NCI-H774 (cell line): ENCODE measurements at places on chromosomes 16 and 17.

DNA sequence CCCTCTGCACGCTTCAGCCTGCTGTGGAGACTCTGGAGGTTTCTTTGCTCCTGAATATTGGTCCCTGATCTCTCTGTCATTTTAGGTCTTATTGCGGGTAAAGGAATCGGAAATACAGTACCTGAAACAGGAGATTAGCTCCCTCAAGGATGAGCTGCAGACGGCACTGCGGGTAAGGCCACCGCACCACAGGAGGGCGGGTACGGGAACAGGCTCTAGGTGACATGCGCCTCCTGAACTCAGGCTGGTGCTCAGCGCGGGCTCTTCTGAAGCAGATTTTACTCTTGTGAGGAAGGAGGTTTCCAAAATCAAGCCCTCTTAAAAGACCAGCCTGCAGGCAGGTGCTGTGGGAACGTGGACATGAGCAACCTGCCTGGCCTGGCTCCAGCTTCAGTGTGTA lies 29.8 kb downstream of the PLD6 start:
- no peak for DNase-seq

GRCh38 chr17:2780256-2780655 lies 16.0 kb upstream of the RAP1GAP2 start:
- DNase-seq: no peak

- no peak for DNase-seq
Observed at GRCh38 chr17:75159196-75160031, 5.1 kb upstream of the JPT1 start.

GRCh38 chr16:12079412-12079965 lies 103.0 kb downstream of the SNX29 start:
- no peak for DNase-seq

- DNase-seq: peak; percentile 23
Observed at GRCh38 chr17:48759288-48759687, 30.7 kb upstream of the HOXB13 start.

DNA sequence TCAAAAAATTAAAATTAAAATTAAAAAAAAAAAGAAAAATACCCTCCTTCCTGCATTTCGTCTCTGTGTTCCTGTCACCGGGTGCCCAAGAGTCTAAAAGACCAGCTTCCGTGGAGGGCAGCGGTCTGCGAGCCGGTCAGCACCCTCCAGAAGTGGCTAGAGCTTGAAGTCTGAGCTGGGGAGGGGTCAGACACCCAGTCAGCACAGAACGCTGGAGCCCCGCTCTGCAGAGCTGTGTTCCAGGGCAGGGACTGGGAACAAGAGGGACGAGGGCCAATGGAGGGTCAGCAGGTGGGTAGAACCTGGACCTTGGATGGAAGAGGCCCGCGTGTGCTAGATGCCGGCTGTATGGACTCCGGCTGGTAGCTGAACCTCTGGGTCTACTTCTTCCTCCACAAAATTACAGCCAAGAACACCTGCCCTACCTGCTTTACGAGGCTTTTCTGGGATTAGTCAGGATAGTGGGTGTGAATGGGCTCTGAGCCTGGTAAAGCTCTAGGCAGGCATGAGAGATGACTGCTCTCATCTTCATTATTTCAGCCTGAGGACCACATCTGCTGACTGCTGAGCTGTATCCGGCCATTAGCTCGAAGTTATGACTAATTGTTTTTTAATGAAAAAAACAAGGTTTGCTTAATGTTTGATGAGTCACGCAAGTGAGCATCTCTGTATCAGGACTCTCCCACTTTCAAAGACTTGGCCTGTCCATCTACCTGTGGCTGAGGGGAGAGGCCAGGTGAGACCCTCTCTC lies 5.9 kb downstream of the TRPV1 start:
- no peak for DNase-seq

DNA sequence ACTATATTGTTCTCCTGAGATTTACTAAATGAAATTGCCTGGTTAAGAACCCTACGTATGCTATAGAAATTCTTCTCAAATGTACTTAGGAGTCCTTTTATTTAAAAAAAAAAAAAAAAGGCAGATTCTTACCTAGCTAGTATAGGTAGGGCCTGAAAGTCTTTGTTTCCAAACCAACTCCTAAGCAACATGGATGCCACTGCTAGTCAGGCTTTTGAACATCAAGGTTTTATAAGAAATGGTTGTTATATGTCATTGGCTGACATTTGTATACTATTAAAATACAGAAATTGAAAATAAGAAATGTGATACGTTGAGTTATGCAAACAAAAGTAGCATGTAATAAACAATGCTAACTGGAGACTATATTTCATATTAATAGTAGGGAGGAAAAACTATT lies 1.2 kb downstream of the EVI2A start:
- DNase-seq: no peak

- DNase-seq: peak; percentile 78
Observed at GRCh38 chr16:3129137-3130131, 5.4 kb upstream of the ZNF213 start.

DNA sequence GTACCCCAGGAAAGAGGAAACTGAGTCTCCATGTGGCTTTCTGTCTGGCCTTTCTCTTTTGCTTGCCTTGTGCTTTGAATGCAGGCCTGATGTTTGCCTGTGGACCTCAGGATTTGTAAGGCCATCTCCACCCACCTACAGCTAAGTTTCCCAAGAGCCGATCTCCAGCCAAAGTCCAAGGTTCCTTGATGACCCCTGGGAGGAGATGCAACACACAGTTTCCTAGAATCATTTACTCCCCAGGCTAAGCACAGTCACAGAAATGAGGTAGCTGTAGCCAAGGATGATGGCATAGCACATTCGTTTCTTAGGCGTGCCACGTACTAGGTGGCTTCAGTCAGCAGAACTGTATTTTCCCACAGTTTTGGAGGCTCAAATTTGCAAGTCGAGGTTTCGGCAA lies 595.4 kb downstream of the MAF start:
- no peak for DNase-seq

DNA sequence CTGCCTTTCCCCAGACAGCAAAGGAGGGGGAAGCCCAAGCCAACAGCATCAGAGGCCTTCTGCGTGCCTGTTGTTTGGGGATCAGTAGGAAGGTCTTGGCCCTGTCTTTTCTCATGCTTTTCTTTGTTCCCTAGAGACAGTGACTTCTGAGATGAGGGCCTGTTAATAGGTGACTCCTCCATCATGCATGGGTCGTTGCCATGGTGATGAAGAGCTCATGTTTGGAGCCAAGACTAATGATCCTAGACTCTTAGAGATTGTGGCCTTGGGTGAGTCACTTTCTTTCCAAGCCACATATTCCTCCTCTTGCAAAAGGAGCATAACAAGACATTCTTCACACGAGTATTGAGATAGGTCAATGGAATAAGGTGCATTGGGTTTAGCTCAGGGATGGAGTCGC lies 201.1 kb upstream of the ASIC2 start:
- DNase-seq: no peak

- DNase-seq: no peak
Observed at GRCh38 chr16:89275284-89275584, 57.7 kb downstream of the ZNF778 start.

DNA sequence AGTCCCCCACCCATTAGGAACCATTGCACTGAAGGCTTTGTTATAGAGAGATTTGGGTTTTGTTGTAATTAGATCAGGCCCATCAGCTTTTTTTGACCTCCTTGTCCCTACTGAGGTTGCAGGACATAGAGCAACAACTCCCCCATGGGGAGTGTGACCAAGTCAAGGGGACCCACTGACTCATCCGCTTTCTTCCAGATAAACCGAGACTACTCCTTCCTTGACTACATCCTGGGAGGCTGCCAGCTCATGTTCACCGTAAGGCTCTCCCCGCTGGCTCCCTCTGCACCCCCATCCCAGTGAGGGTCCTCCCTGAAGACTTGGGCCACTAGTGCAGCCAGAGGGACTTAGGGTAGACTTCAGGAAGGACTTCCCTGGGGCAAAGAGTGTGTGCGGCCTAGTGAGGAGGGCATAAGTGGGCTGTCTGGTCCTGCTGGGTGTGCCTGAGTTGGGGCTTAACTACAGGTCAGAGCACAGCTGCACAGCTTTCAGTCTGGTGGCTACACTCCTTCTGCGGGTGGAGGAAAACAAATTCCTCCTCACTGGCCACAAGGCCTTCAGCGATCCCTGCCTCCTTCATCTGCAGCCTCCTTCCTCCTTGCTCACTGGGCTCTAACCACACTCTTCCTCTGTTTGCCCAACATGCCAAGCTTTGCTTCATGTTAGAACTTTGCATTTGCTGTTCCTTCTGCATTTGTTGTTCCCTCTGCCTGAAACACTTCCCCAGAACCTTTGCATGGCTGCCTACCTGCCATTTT lies 31.0 kb downstream of the CPNE2 start:
- no peak for DNase-seq

- no peak for DNase-seq
Observed at GRCh38 chr17:75639327-75639726, 6.1 kb downstream of the SMIM5 start.

- DNase-seq: no peak
Observed at GRCh38 chr17:81586096-81586495, 33.9 kb upstream of the FAAP100 start.

DNA sequence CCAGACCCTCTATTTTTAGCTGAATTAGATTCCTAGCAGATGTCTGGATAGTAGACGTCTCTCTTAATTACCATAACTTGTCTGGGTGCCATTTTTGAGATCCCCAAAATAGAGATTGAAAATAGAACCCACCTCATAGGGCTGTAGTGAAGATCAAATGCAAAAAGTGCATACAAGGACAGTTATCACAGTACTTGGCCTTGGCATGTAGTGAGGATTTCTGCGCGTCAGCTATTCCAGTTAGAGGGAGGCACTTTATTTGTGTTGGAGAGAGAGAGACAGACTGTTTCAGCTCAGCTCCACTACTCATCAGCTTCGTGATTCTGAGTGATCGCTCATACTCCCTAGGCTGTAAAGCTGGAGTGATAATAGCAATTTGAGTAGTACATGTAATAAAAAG lies 59.6 kb upstream of the CDH13 start:
- no peak for DNase-seq

DNA sequence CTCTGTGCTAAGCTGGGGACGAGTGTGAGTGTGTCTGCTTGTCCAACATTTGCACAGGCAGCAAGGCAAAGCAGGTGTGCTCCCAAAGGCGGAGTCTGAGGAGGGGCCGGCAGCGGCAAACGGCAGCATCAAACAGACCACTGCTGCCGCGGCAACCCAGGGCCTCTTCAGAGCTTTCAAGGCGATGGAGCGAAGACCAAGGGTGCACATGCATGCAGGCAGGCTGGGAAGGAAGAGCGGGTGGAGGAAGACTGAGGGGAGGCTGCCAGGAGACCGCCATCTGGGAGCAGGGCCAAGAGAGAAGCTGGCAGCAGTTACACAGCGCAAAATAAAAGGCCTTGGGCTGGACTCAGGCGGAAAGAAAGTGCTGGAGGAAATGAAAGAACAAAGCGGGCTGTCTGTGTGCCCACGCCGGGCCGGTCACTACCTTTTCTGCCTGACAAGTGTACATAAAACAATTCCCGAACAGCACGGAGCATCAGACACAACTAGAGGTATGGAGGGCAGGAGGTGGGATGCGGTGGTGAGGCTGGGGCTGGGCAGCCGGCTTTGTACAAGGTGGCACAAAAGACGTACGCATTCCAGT lies 8.5 kb downstream of the TIMM22 start:
- peak; percentile 0 for DNase-seq

- peak; percentile 81 for DNase-seq
Observed at GRCh38 chr16:19396555-19397011, 21.1 kb upstream of the TMC5 start.

- no peak for DNase-seq
Observed at GRCh38 chr17:21452377-21453143, 76.4 kb downstream of the KCNJ12 start.

DNA sequence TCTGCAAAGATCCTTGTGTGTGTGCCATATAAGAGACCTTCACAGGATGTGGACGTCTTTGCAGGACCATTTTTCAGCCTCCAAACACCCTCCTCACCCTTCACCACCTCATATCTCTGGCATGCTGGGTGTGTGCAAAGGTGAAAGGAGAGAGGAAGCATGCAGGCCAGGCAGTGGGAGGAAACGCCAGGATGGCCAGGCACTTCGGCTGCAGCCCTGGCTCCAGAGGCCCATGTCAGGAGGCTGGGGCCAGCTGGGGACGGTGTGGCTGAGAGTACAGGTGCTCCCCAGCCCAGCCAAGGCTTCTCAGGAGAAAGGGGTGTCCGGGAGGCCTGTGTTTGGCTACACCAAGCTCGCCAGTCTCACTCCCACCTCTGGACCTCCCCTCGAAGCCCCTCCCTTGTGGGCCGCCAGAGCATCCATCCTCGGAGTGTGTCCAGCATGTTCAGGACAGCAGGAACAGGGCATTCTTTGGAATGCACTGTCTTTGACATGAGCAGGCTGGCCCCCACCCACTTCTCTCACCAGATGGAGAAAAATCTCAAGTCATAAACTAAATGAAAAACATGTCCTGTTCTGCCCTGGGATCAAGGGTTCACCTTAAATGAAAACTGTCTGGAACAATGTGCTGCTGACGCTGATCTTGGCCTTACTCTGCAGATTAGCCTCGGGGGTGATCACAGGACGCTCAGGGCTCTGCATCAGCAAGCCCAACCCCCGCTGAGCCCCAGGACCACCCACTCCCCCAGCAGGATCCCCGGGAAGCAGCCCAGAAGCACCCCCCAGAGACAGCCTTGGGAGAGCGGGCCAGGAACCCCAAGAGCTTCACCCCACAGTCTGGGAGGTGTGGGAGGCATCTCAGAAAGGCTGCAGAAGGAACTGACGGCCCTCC lies 15.9 kb downstream of the PEMT start:
- no peak for DNase-seq

- no peak for DNase-seq
Observed at GRCh38 chr17:16940116-16940881, 31.6 kb downstream of the TNFRSF13B start.

GRCh38 chr17:58789160-58789559 lies 33.5 kb downstream of the PPM1E start:
- DNase-seq: no peak

GRCh38 chr17:17109907-17110306 lies 67.7 kb downstream of the MPRIP start:
- no peak for DNase-seq

- no peak for DNase-seq
Observed at GRCh38 chr17:35841505-35841904, 27.2 kb downstream of the HEATR9 start.

GRCh38 chr16:13892301-13892700 lies 27.7 kb upstream of the ERCC4 start:
- DNase-seq: no peak

DNA sequence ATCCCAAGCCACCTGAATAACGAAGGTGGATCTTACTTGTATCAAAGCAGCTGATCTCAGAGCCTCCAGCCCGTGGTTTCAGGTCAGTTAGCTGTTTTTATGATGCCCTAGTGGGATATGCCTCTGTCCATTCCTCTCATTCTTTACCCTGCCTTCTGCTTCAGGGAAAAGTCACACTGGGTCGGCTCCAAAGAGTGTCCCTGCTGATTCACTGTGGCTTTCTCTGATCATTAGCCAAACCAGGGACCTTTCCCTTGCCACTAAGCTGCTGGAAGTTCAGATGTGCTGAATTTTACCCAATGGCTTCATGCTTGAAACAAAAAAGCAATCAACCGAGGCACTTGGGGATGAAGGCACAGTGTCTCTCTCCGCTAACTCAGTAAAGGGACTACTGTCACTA lies 170.2 kb upstream of the SALL1 start:
- DNase-seq: no peak

DNA sequence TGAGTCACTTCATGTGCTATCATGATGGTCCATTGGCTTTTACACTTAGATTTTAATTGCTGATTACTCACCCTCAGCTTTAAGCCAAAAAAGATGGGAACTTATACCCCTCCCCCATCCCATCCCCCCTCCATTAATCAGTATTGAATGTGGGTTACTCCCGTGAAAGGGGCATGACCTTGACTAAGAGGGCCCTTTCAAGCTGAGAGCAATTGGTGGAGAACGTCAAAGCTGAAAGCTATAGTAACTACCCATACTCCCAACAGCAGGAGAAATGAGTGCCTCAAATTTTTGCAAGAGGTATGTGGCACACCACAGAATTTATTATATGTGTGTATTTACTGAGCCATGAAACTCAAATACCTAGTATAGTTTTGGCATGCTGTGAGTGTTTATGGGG lies 99.7 kb upstream of the CDH8 start:
- DNase-seq: no peak
